Esophagus squamous epithelium (tissue), 5 donors: ENCODE measurements at places on chromosomes 7 and 10.

DNA sequence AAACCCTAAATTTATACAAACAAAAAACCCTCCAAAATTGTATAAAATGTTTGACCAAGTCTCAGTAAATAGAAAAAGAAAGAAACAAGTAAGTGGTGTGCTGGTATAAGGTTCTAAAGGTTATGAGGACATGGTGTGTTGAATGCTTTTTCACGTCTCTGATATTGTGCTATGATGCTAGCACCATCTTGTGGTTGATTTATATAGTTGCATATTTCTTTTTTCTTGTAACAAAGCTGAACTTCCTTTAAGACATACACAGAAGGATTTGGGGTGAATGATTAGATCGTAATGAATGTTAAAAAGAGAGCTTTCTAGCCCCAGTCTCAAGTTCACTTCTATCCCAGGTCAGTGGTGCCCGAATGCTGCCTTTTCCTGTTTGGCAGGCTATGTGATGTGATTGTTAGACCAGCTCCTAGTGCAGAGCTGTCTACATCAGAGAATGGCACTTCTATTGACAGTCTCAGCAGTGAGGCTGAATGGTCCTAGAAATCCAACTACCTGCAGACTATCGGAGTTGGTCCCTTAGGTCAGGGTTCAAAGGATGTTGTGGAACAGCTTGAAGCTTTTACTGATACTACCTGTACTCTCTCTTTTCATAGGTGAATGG is 25.0 kb downstream of the VTI1A start:
- DNase-seq: no peak

GRCh38 chr10:119125942-119126341 is 22.0 kb downstream of the DENND10 start:
- no peak for DNase-seq

- no peak for DNase-seq
These were observed 21.1 kb downstream of the FRMD4A start for GRCh38 chr10:14309593-14309992.

DNA sequence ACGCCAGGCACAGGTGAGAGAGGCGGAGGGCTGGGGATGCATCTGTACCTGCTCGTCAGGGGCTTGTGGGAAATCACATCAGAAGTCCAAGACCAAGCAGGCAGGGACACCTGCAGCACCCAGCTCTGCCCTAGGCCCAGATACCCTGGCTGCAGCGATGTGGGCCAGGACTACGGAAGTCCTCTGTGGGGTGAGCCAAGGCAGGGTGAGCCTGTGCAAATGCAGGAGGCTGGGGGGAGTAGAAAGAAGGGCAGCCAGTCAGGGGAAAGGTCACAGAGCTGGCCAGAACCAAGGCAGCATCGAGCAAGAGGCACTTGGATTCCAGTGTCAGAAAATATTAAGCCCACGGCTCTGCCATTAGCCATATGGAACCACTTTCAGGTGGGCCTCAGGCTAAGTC is 85.2 kb downstream of the TNS3 start:
- DNase-seq: no peak

DNA sequence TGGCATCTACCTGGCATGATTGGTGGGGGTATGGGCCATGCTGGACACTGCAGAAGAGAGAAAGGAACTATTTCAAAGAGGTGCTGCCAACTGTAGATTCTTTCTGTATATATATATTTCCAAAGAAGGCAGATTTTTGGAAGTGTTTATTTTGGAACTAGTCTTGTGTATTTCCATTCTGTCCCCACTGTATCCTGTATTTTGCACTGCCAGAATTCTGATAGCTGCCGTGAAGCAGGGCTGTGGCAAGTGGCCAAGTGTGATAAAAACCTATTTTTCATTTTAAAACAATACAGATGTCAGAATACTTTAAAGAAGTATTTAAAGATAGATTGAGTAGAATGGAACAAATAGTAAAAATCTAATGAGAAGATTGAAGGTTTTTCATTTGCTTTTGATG is 17.1 kb downstream of the MCU start:
- no peak for DNase-seq

DNA sequence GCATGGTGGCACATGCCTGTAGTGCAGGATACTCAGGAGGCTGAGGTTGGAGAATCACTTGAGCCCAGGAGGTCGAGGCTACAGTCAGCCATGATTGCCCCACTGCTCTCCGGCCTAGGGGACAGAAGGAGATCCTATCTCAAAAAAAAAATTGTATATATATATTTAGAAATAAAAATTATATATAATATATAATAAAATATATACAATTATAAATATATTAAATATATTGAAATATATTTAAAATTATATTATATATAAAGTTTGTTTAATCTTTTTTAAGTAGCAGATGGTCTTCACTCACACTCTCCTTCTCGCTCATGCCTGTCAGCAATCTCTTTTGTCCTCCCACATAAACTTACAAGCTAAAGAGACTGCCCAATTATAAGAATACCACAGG is 58.5 kb downstream of the LMBR1 start:
- no peak for DNase-seq

- no peak for DNase-seq
These were observed 106.3 kb downstream of the GRK5 start for GRCh38 chr10:119313644-119314043.

DNA sequence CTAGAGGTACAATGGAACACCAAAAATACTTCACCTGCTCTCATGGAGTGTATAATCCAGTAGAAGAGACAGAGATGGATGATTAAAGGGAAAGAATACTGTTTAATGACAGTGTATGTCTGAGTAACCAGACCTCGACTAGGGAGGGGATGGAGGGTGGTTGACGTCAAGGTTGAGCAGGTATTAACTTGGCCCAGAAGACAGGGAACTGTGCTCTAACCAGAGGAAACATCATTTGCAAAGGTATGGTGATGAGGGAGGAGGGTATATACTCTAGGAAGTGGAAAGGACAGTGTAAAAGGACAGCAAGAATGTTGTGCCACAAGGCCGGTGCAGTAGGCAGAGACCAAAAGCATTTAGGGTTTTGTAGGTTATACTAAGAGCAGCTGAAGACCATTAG is 2.9 kb downstream of the MIOS start:
- DNase-seq: no peak

GRCh38 chr10:97633921-97634320 is 621 bp upstream of the MORN4 start:
- DNase-seq: no peak

GRCh38 chr10:48399056-48399541 is 92.6 kb downstream of the MAPK8 start:
- DNase-seq: no peak

DNA sequence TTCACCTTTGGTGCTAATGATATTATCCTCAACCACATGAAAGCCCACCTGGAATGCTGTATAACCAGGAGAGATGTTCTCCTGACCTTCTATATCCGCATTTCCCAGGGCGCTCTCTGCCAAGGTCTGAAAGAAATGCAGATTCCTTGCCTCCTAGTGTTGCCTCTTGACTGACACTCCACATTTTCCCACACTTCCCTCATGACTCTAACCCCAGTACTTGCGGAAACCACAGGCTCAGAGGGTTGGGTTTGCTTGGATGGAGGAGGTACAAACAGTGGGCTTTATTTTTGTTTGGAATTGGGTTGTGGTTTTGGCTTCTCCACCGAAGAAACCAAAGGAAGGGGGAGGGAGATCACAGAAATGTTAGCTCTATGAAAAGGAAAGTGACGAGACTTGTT is 222.9 kb upstream of the CELF2 start:
- no peak for DNase-seq

DNA sequence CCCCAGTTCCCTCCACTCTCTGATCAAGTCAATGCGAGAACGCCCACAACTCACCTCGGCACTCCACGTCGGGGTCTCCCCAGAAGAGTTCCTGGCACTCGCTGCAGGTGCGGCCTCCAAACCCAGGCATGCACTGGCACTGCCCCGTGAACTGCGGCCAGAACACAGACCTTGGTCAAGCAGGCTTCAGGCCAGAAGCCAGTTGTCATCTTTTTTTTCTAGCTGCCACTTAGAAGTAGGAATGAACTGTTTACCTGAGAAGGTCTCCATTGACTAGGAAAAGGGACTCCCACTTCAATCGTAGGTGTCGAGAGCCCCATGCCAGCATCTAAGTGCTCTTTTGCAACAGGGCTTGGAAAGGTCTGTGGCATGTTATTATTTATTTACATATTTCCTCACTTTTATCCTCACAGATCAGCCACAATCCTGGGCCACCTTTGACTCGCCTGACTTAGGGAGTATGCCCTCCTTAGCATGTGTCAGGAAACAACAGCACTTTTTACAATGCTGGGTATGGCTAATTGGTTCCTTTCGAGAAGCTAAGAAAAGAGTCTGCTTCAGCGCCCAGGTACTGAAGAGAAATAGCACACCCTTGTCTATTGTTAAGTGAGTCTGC is 51.7 kb downstream of the LAMB1 start:
- no peak for DNase-seq

DNA sequence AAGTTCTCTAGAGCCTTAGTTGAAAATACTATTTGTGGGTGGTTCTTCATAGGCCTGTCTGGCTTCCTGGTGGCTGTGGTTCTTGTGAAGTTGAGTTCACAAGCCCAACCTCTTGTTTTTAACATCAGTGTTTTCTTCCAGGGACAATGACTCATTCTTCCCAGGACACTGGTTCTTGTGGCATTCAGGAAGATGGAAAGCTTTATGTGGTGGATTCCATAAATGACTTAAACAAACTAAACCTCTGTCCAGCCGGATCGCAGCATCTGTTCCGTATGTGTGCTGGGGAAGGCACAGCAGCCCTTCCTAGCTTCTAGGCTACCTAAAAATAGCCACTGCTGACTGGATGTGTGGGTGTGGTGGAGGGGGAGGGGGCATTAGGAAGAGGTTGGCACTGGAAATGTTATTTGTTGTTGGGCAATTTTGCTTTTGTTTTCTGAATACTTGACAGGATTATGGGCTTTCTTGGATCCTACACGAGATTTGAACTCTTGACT is 3.9 kb downstream of the LSMEM1 start:
- DNase-seq: no peak

GRCh38 chr10:79181698-79182521 is 113.1 kb downstream of the ZMIZ1 start:
- no peak for DNase-seq

GRCh38 chr7:57211428-57212100 is 79.3 kb upstream of the ZNF479 start:
- no peak for DNase-seq

GRCh38 chr7:82049891-82050533 is 280.2 kb upstream of the HGF start:
- DNase-seq: no peak

DNA sequence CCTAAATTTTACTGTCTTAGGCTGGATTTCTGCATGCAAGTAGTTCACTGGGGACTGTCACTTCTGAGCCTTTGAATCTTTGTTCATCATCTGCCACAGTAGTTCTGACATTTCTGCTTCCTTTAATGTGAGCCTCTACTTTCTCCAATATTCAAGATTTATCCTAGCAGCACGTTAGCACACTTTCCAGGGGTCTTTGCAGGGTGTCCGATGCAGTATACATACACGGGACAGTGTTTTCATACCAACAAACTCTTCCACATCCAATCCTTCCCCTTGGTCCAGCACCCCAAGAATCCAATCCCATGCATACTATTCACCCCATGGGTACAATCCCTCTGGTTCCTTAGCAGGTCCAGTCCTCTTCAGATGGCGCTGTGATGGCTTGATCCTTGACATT is 22.7 kb upstream of the NPTX2 start:
- DNase-seq: no peak

- DNase-seq: no peak
These were observed 21.3 kb upstream of the TMEM72 start for GRCh38 chr10:44889834-44890233.

GRCh38 chr7:21345361-21345760 is 82.5 kb upstream of the SP4 start:
- no peak for DNase-seq

- DNase-seq: no peak
These were observed 14.7 kb downstream of the FKBP6 start for GRCh38 chr7:73342645-73343044.

GRCh38 chr10:126118476-126118875 is 222.1 kb downstream of the FANK1 start:
- no peak for DNase-seq

DNA sequence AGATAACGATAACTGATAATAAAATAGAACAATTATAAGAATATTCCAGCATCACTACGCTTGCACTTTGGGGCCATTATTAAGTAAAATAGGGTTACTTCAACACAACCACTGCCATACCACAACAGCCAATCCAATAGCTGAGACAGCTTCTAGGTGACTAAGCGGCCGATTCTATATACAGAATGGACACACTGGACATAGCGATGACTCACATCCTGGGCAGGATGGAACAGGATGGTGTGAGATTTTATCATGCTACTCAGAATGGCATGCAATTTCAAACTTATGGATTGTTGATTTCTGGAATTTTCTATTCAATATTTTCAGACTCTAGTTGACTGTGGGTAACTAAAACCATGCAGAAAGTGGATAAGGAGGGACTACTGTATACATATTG is 920.9 kb downstream of the LRMDA start:
- DNase-seq: no peak

- no peak for DNase-seq
These were observed 73.4 kb downstream of the ALOX5 start for GRCh38 chr10:45447416-45447815.

DNA sequence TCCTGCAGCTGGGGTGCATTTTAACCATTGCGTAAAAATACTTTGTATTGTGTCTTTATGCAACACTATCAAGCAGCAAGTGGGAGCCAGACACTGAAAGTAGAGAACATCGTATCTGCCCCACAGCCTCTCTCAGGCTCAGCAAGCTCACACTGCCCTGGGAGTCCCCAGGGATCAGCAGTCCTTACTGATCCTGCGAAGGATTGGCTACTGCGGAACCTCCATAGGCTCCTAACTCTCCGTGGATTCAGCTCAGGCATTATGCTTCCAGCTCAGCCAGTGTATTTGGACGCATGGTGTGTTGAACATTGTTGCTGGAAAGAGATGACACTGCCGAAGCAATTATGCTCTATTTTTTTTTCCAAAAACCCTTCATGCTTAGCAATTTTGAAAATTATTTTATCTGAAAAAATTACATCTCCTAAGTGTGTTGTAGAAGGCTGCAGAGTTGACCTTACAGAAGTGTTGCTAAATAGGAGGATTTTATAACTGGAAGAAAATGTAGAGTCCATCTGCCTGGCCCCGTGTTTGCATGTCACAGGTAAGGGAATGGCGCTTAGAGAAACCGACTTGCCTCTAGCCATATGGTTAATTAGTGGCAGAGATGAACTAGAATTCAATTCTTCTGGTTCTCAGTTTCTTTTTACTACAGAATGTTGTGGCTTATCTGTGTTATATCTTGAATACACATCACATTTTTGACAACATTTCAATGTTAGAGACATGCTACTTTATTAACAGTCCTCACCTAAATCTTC is 276.4 kb upstream of the COBL start:
- no peak for DNase-seq

DNA sequence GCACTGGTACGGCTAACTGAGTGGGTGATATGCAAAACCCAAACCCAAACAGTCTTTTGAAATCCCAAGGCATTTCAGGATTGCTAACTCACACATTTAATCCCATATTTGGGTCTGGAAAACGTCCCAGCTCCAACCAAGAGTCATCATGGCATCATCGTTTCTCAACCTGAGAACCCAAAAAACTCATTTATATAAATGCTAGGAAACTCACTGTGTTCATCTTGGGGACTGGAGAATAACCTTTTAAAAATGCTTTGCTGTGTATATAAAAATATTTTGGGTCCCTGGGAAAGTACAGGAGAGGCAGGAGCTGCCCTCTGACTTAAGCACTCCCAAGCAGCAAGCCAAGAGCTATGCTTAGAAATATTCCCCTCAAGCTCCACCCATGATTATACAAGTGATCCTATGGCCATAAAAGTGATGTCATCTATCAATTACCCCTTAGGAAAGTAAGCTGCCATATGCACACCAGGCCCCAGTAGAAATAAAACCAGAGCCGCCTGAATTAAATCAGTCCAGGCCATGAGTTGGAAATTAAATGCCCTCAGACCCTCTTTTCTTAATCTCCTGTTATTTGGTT is 352.1 kb downstream of the FRMD4A start:
- no peak for DNase-seq
